Activated CD4-positive, alpha-beta memory T cell treated with anti-CD3 and anti-CD28 coated beads, Interleukin-2, amount 10 ng/mL, durations not matched to agents 7 days and 5 days (primary cell): ENCODE measurements at places on chromosomes 12 and 14. TPM values are rescaled to one million over a fixed set of nuclear protein-coding genes. Genes with fewer than 3 reads are reported as not detected.

The ESR2 gene
- 0.18 TPM for total RNA-seq

GRCh38 chr12:25252946-25253345 is 2.2 kb upstream of the KRAS start:
- no peak for DNase-seq
- peaks cover 29% of the 10 kb centered on the region for H3K4me1 ChIP-seq
- no peak overlapping the region for H3K27ac ChIP-seq
- H3K4me3 ChIP-seq, result no peak overlapping the region
- H3K27me3 ChIP-seq, result peaks cover 11% of the 10 kb centered on the region
- peaks cover 6% of the 10 kb centered on the region for H3K36me3 ChIP-seq

The RAD9B gene
- total RNA-seq, result 2.0 TPM

The CCDC197 gene
- not detected for total RNA-seq

GRCh38 chr12:113658006-113658655 is 186.5 kb upstream of the LHX5 start:
- H3K4me3 ChIP-seq, result no peak overlapping the region
- H3K27ac ChIP-seq, result no peak overlapping the region
- no peaks in the 10 kb centered on the region for H3K4me1 ChIP-seq
- H3K27me3 ChIP-seq, result peaks cover 4% of the 10 kb centered on the region
- no peaks in the 10 kb centered on the region for H3K36me3 ChIP-seq
